ENCODE measurements at places on chromosomes 4 and X.

DNA sequence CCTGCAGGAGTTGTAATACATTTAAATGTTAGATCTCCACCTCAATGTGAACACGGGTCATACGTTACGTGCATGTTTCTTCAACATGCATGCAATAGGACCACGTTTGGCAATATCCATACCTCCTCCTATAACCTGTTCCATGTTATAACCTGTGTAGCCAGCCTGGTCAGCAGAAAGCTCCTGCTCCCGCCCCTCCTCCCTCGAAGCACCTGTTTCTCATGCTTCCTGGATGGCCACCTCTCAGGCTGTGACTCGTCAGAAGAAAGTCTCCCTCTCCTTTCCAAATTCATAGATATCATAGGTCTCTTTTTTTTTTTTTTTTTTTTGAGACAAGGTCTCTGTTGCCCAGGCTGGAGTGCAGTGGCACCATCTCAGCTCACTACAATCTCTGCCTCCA lies 96.5 kb downstream of the HMX1 start:
- no peaks in the 10 kb centered on the region for H3K36me3 ChIP-seq
- H3K4me3 ChIP-seq, result no peak overlapping the region
- ATAC-seq, result no peak
- no peaks in the 10 kb centered on the region for H3K27me3 ChIP-seq
- H3K27ac ChIP-seq, result no peak overlapping the region

GRCh38 chr4:145098675-145099037 lies 545 bp downstream of the ABCE1 start:
- H3K36me3 ChIP-seq, result peaks cover 46% of the 10 kb centered on the region
- peak; percentile 60 for ATAC-seq
- peak overlapping the region; percentile 97 for H3K27ac ChIP-seq

- no peak for ATAC-seq
- no peaks in the 10 kb centered on the region for H3K4me1 ChIP-seq
- H3K4me3 ChIP-seq, result no peak overlapping the region
- no peaks in the 10 kb centered on the region for H3K36me3 ChIP-seq
- no peak overlapping the region for H3K27ac ChIP-seq
Measured at GRCh38 chr4:149291463-149291862, 524.2 kb downstream of the IQCM start.

- no peaks in the 10 kb centered on the region for H3K36me3 ChIP-seq
- no peak overlapping the region for H3K27ac ChIP-seq
- no peaks in the 10 kb centered on the region for H3K4me1 ChIP-seq
- no peak for ATAC-seq
- H3K27me3 ChIP-seq, result no peaks in the 10 kb centered on the region
- no peak overlapping the region for H3K4me3 ChIP-seq
Measured at GRCh38 chrX:110041980-110042379, 39.1 kb downstream of the TMEM164 start.

GRCh38 chr4:150096625-150097024 lies 18.4 kb downstream of the DCLK2 start:
- ATAC-seq, result no peak
- no peak overlapping the region for H3K4me3 ChIP-seq
- no peak overlapping the region for H3K27ac ChIP-seq
- no peaks in the 10 kb centered on the region for H3K36me3 ChIP-seq

- no peaks in the 10 kb centered on the region for H3K4me1 ChIP-seq
- no peaks in the 10 kb centered on the region for H3K36me3 ChIP-seq
- H3K27ac ChIP-seq, result no peak overlapping the region
- ATAC-seq, result no peak
- no peak overlapping the region for H3K4me3 ChIP-seq
- no peaks in the 10 kb centered on the region for H3K27me3 ChIP-seq
Measured at GRCh38 chr4:149927514-149927913, 111.9 kb upstream of the IQCM start.

DNA sequence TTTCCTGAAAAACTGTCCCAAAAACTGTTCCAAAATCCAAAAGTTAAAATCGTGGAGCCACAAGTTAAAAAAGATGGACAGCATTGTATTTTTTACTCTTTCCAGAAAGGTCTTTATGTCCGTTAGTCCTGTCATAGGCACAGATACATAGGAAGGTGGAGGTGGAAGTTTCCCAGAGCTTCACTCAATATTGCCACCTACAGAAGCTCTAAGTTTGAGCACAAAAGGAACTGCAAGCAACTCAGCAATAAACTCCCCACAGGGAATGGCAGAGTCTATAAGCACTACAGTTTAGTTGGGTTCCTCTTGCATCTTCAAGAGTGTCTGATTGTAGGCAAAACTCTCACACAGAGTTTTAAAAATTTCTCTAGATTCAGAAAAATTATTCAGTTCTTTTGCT lies 22.0 kb upstream of the UGT2B4 start:
- no peaks in the 10 kb centered on the region for H3K36me3 ChIP-seq
- ATAC-seq, result no peak
- no peak overlapping the region for H3K27ac ChIP-seq

GRCh38 chrX:64894454-64895038 lies 81.7 kb downstream of the ZC4H2 start:
- no peak overlapping the region for H3K4me3 ChIP-seq
- ATAC-seq, result peak; percentile 59
- H3K4me1 ChIP-seq, result no peaks in the 10 kb centered on the region

GRCh38 chr4:148730082-148730640 lies 287.9 kb upstream of the NR3C2 start:
- ATAC-seq, result no peak
- H3K27me3 ChIP-seq, result peaks cover 14% of the 10 kb centered on the region
- no peak overlapping the region for H3K27ac ChIP-seq
- no peak overlapping the region for H3K4me3 ChIP-seq

DNA sequence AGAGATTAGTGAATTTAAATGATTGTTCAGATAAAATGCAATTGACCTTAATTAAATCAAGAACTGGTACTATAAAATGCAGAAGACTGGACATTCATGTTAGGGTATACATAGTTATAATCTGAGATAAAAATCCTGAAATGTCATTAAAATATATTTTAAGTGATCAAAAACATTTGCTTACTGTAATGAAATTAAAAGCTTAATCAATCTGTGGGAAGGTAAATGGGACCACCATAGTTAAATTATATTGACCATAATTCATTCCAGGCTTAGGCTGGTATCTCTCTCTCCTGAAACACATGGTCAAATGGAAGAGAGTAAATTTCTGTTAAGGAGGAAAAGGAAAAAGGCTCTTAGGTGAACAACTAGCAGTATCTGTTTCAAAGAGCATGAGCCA lies 474.4 kb downstream of the C4orf33 start:
- no peak for ATAC-seq
- H3K4me3 ChIP-seq, result no peak overlapping the region
- H3K4me1 ChIP-seq, result no peaks in the 10 kb centered on the region
- H3K27ac ChIP-seq, result no peak overlapping the region
- H3K36me3 ChIP-seq, result no peaks in the 10 kb centered on the region
- H3K27me3 ChIP-seq, result no peaks in the 10 kb centered on the region

- ATAC-seq, result no peak
- H3K36me3 ChIP-seq, result no peaks in the 10 kb centered on the region
- H3K4me1 ChIP-seq, result no peaks in the 10 kb centered on the region
- H3K27me3 ChIP-seq, result no peaks in the 10 kb centered on the region
Measured at GRCh38 chr4:110671679-110672078, 48.8 kb upstream of the PITX2 start.

- ATAC-seq, result no peak
- no peak overlapping the region for H3K27ac ChIP-seq
- no peak overlapping the region for H3K4me3 ChIP-seq
- no peaks in the 10 kb centered on the region for H3K36me3 ChIP-seq
Measured at GRCh38 chr4:80852061-80852460, 178.4 kb upstream of the BMP3 start.

DNA sequence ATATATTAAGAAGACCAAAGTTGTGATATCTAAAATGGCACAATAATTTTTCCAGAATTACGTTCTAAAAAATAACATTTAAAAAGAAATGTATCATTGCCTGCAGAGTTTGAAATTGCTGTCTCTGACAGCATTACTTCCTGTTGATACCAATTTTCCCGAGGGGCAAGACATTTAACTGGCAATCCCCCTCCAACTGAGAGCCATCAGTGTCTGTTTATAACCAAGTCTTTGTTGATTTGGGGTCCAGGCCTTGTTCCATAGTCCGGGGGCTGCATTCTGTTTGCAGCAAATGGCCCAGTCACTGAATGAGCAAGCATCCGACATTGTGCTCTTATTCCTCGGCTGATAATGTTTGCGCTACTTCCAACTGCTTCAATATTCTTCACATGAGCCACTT lies 231.5 kb downstream of the NAF1 start:
- H3K27me3 ChIP-seq, result no peaks in the 10 kb centered on the region
- H3K27ac ChIP-seq, result no peak overlapping the region
- H3K4me3 ChIP-seq, result no peak overlapping the region
- no peaks in the 10 kb centered on the region for H3K4me1 ChIP-seq

DNA sequence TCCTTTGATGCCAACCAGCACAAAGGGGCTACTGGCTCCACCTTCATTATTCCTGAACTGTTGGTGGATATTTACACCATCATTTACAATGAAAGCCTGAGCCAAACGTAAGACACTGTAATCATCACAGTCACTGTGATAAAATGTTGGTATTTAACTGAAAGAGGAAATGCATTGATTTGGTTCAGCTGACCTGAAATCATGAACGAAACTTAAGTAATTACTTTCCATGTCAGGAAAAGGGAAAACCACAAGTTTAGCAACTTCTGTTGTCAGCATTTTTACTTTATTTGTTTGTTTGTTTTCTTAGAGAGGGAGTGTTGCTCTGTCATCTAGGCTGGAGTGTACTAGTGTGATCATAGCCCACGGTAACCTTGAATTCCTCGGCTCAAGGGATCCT lies 247.8 kb upstream of the FAM47A start:
- H3K27me3 ChIP-seq, result no peaks in the 10 kb centered on the region
- no peak overlapping the region for H3K27ac ChIP-seq
- no peaks in the 10 kb centered on the region for H3K4me1 ChIP-seq
- no peak for ATAC-seq
- no peak overlapping the region for H3K4me3 ChIP-seq

- no peak overlapping the region for H3K27ac ChIP-seq
- no peak for ATAC-seq
- peaks cover 9% of the 10 kb centered on the region for H3K27me3 ChIP-seq
- no peak overlapping the region for H3K4me3 ChIP-seq
- H3K4me1 ChIP-seq, result no peaks in the 10 kb centered on the region
- H3K36me3 ChIP-seq, result no peaks in the 10 kb centered on the region
Measured at GRCh38 chr4:5374994-5375393, 323.7 kb downstream of the STK32B start.

- peaks cover 14% of the 10 kb centered on the region for H3K36me3 ChIP-seq
- H3K27ac ChIP-seq, result no peak overlapping the region
- no peak overlapping the region for H3K4me3 ChIP-seq
- H3K4me1 ChIP-seq, result no peaks in the 10 kb centered on the region
Measured at GRCh38 chr4:70778888-70779422, 57.2 kb downstream of the RUFY3 start.

DNA sequence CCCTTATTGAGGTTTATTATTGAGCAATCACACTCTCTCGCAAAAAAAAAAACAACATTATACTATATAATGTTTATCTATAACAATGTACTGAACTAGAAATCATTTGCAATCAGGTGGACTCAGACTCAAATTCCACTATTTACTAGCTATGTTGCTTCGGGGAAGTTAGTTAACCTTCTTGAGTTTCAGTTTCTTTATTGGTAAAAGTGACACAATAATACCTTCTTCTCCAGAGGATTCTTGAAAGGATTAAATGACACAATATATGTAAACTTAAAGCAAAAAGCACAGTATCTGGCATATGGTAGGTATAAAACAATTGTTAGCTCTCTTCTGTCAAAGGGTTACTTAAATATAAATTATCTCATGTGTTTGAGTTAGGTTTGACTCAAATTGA lies 31.5 kb upstream of the HDAC8 start:
- no peaks in the 10 kb centered on the region for H3K27me3 ChIP-seq
- ATAC-seq, result peak; percentile 75
- H3K27ac ChIP-seq, result peak overlapping the region; percentile 50

DNA sequence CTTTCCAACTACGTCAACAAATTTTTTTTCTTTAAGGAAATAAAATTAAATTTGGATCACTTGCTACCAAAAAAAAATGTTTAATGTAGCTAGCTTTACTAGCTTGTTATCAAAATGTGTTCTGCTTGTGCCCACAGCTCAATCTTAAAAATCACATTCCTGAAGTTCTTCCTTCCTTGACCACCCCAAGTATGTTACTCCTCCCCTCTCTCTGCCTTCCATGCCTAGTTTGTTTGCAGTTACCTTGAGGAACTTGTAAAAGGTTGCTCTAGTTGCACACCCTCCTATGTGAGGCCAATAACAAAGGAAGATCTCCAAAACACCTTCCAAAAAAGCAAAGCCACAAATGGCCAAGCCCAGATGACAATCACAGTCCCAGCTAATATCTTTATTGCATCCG lies 19.6 kb upstream of the TMEM184C start:
- peaks cover 5% of the 10 kb centered on the region for H3K27me3 ChIP-seq
- no peak overlapping the region for H3K27ac ChIP-seq
- no peaks in the 10 kb centered on the region for H3K36me3 ChIP-seq
- no peak overlapping the region for H3K4me3 ChIP-seq
- ATAC-seq, result no peak

GRCh38 chrX:149937871-149938426 lies 342 bp downstream of the EOLA2 start:
- H3K36me3 ChIP-seq, result peaks cover 14% of the 10 kb centered on the region
- no peak for ATAC-seq
- H3K27me3 ChIP-seq, result no peaks in the 10 kb centered on the region
- H3K4me3 ChIP-seq, result peak overlapping the region; percentile 87
- H3K4me1 ChIP-seq, result no peaks in the 10 kb centered on the region

GRCh38 chrX:23575281-23575680 lies 92.0 kb upstream of the PRDX4 start:
- H3K4me1 ChIP-seq, result no peaks in the 10 kb centered on the region
- no peak overlapping the region for H3K27ac ChIP-seq
- ATAC-seq, result no peak
- H3K36me3 ChIP-seq, result no peaks in the 10 kb centered on the region
- H3K27me3 ChIP-seq, result peaks cover 6% of the 10 kb centered on the region

GRCh38 chr4:1192493-1193205 lies 20.3 kb upstream of the SPON2 start:
- H3K36me3 ChIP-seq, result no peaks in the 10 kb centered on the region
- ATAC-seq, result no peak
- no peak overlapping the region for H3K4me3 ChIP-seq
- no peaks in the 10 kb centered on the region for H3K4me1 ChIP-seq

GRCh38 chr4:145231906-145232700 lies 51.7 kb upstream of the OTUD4 start:
- H3K27ac ChIP-seq, result no peak overlapping the region
- peaks cover 7% of the 10 kb centered on the region for H3K27me3 ChIP-seq
- no peak for ATAC-seq
- no peaks in the 10 kb centered on the region for H3K36me3 ChIP-seq

DNA sequence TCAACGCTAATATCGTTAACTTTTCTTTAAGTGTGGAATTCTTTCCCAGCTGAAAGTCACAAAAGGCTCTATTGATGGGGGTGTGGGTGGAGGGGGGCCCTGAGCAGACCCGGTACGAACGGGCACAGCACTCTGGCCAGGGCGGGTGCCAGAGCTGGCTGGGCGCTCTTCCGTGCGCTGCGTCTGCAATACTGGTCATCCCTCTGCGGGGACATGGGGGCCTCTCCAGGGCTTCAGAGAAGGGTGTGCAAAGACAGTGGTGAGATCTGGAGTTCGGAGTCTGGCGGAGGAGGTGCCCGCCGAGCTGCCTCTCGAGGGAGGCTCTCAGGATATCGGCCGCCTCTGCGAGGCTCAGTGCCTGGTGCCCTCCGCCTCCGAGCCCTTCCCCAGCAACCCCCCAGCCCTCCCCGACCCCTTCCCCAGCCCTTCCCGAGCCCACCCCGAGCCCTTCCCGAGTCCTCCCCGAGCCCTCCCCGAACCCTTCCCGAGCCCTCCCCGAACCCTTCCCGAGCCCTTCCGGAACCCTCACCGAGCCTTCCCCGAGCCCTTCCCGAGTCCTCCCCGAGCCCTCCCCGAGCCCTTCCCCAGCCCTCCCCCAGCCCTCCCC lies 34.3 kb downstream of the FGFRL1 start:
- peaks cover 5% of the 10 kb centered on the region for H3K36me3 ChIP-seq
- H3K27me3 ChIP-seq, result peaks cover 18% of the 10 kb centered on the region
- H3K27ac ChIP-seq, result no peak overlapping the region
- H3K4me1 ChIP-seq, result peaks cover 10% of the 10 kb centered on the region
- ATAC-seq, result no peak

All from activated T-helper 17 cell treated with anti-CD3 and anti-CD28 coated beads, Interleukin-2, amount 50 U/mL, for 72 hours (primary cell).